ENCODE measurements at places on chromosomes 5 and 9.

GRCh38 chr9:16241231-16241630 lies 629.2 kb downstream of the BNC2 start:
- DNase-seq, result no peak

DNA sequence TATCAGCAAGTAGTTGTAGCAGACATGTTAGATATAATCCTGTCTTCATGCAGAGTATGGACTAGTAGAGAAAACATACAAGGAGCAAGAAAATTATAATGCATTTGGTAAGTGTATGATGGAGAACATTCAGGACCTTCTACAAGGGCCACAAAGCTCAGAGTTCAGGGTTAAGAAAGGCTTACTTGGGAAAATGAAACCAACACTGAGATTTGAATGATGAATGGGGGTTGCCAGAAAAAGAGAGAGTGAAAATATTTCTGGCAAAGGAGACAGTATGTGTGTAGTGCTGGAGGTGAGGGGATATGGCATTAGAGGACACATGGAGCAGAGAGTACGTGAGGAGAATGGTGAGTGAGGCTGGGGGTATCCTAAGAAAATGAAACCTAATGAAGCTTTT lies 169.8 kb upstream of the STK32A start:
- DNase-seq, result no peak

DNA sequence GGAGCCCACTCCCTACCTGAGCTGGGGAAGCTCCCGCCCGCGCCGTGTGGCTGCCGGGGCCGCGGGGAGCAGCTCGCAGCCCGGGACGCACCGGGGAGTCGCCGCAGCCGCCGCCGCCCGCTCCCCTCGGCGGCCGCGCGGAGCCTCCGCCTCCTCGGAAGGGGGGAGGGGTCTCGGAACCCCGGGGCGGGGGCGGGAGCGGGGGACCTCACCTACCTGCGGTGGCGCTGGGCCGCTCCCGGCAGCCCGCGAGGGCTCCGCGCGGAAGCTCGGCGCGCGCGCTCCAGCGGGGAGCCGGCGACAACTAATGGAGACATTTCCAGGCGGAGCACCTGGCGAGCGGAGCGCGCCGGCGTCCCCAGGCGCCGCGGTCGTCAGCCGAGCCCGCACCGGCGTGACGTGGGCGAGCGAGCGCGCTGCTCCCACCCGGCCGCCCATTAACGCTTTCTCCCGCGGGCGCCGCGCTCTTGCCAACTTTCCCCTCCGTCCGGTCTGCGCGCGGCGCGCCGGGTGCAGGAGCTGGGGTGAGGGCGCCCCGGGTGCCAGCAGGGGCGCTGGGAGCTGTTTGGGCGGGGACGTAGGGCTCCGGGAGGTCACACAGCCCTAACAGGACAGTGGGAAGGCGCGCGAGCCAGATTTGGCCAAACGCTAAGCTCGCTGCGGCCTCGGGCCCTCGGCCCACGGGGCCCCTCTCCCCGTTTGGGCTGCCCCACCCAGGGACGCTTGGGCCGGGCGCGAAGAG lies 4.3 kb upstream of the IRX4 start:
- DNase-seq, result no peak

GRCh38 chr9:130288926-130289690 lies 23.5 kb downstream of the HMCN2 start:
- DNase-seq, result no peak

- DNase-seq, result no peak
These were observed 54.4 kb downstream of the ANKH start for GRCh38 chr5:14816999-14817761.

DNA sequence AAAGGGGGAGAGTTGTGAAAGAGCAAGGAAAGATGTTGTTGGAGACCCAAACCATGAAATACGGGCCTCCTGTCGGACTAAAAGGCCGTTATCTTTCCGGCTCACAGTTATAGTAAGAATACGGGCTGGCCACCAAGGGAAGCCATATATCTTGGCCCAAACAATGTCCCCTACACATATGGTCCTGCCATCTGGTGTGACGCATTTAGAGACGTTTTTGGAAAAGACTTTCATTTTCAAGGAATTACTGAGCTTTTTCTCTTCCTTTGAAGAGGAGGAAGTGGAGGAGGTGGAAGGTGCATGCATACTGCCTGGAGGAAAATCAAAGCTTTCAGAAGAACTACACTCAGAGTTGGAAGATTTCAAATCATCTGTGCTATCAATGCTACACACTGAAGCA lies 26.7 kb downstream of the PWWP2A start:
- no peak for DNase-seq

Measured in stimulated activated CD4-positive, alpha-beta T cell treated with anti-CD3 and anti-CD28 coated beads, Interleukin-1b, Interleukin-23, amount 100 ng/mL, for 1 hour (primary cell).